ENCODE measurements at places on chromosomes 1 and 21.
A peak's percentile ranks its signal among the peaks of the same experiment; 100 is the strongest.

- no peak for DNase-seq
Observed at GRCh38 chr21:35197191-35197590, 148.1 kb upstream of the RUNX1 start.

GRCh38 chr1:50812346-50812745 lies 147.7 kb downstream of the FAF1 start:
- DNase-seq = no peak

GRCh38 chr1:66206563-66207144 lies 327.3 kb upstream of the SGIP1 start:
- DNase-seq = no peak

DNA sequence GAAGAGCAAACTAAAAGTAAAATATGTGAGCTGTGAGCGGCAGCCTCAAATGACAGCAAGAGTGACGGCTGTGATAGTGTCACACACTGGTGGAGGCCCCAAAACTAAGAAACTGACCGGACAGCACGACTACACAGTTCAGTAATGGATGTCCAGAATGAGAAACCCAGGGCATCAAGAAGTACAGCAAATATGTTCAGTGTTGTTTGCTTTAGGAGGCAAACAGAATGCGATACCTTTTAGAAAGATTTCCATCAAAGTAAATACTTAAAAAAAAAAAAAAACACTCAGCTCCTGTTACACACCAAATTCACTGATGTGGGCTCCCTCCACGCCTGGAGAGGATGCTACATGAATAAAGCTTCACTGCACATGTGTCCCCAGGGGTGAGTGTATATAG lies 1.1 kb upstream of the PKP1 start:
- DNase-seq = no peak

GRCh38 chr1:26749458-26749857 lies 38.3 kb upstream of the PIGV start:
- no peak for DNase-seq

GRCh38 chr1:12617901-12618660 lies at the start of gene DHRS3:
Gene DHRS3 (minus strand): TSS chr1:12618210. CDS start chr1:12617348, 862 bp downstream.
- DNase-seq = no peak

GRCh38 chr1:245412306-245412705 lies 257.5 kb downstream of the KIF26B start:
- DNase-seq = no peak

DNA sequence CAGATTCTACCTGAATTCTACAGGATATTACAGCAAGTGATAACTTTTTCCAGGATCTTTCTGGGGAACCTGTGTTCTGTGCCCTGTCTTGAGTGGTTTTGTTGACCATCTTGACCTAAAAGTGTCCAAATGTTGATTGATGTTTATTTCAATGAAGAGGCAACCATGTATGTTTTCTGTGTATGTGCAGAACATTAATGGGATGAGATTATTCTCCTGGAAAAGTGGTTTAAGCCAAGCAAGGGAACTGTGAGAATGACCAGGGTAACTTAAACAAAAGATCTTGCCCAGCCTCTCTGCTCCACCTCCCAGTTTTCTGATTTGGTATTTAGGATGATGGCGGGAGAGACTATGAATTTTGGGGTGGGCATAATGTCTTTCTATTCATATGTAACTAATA lies 1.0 kb upstream of the SAMD13 start:
- no peak for DNase-seq

- no peak for DNase-seq
Observed at GRCh38 chr1:86052948-86053698, 103.4 kb downstream of the COL24A1 start.

- no peak for DNase-seq
Observed at GRCh38 chr21:45856442-45856841, 125.1 kb upstream of the COL6A1 start.

DNA sequence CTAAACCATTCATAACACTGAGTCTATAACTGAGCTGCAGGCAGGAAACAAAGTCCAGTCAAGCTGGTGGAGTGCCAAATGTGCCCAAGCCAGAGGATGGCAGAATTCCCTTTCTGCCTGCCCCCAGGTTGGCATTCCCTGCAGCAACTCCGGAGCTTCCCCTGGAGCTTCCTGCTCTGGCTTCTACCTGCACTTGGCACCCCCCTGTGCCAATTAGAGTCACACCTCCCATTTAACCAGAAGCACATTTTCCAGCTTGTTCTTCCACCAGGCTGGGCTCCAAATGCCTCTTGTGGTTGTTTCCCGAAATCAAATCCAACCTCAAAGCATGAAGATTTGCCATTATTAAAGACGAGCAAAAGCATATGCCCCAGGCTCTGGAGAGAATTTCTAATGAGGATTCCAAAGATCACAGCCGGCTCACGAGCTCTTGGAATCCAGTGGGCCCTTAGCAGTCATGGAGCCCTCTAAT lies 294.5 kb downstream of the RRAGC start:
- DNase-seq = no peak

GRCh38 chr1:7857000-7857399 lies 4.1 kb upstream of the UTS2 start:
- DNase-seq = no peak

DNA sequence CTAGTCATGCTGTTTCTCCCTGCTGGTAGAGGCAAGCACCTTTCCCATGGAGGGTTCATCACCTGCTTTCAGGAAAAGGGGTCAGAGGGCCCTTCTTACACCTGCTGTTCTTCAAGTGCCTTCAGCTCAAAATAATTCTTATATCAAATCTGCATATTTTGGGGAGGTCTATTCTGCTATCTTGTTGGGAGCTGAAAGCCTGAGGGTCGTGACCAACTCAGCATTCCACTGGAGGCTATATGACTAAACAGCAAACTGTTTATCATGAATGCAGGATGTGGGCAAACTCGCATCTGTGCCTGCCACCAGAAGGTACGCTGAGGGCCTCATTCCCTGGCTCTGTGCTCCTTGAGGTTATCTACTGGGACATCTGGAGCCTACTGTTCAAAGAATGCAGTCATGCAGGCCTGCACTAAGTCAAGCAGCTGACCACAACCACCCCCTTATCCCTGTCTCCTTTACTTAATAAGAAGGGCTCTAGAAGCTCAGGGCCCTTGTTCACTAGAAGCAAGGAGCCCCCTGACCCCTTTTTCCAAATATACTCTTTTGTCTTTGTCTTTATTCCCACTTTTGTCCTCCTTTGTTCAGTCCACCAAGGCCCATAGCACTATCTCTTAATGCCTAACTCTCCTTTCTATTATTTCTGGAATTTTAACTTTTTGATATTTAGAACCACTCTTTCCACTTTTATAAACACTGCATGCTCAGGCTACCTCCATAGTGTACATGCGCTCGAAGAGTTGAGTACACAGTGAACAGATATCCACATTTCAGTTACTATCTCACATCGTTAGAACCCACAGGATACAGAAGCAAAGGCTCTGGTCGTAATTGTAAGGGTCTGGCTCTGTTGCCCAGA lies 4.5 kb upstream of the TRIM17 start:
- no peak for DNase-seq

- DNase-seq = peak; percentile 51
Observed at GRCh38 chr1:222970040-222970439, 155.2 kb downstream of the DISP1 start.

DNA sequence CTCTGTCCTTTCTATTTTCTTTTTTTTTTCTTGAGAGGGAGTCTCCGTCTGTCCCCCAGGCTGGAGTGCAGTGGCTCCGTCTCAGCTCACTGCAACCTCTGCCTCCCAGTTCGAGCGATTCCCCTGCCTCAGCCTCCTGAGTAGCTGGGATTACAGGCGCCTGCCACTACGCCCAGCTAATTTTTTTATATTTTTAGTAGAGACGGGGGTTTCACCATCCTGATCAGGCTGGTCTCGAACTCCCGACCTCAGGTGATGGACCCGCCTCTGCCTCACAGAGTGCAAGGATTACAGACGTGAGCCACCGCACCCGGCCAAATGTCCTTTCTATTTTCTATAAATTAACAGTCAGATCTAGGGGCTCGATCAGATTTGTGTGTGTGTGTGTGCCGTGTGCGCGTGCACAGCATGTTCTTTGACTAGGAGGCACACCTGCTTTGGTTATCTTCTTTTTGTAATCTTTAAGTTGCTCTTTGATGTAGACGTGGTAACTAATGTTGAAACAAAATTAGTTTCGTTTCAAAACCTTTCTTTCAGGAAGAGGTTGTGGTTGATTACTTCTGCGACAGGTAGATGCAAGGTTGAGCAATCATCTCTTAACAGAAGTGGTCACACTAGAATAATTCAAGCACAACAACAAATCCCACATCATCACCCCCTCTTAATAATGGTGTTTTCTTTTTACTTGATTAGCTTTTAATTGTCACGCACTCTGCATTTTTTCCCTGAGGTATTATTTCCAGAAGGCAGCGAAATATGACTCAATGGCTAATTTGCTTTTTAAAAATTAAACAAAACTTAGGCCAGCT lies 779 bp upstream of the DEGS1 start:
- DNase-seq = no peak

- DNase-seq = no peak
Observed at GRCh38 chr1:233025567-233025966, 75.2 kb downstream of the NTPCR start.

- no peak for DNase-seq
Observed at GRCh38 chr1:152886758-152887409, 8.8 kb downstream of the SMCP start.

DNA sequence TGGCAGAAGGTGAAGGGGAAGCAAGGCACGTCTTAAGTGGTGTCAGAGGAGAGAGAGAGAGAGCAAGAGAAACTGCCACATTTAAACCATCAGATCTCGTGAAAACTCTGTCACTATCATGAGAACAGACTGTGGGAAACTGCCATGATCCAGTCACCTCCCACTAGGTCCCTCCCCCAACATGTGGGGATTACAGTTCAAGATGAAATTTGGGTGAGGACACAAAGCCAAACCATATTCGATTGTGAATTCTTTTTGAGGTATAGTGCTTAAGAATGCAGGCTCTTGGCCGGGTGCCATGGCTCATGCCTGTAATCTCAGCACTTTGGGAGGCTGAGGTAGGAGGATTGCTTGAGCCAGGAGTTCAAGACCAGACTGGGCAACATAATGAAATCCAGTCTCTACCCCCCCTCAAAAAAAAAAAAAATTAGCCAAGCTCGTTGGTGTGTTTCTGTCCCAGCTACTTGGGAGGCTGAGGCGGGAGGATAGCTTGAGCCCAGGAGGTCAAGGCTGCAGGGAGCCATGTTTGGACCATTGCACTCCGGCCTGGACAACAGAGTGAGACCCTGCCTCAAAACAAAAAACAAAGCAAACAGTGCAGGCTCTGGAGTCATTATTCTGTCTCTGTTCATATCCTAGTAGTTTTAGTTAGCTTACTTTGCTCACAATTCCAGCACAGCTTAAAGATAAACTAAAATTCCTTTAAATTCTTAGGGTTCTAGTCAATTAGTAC lies 6.0 kb downstream of the ZCCHC17 start:
- no peak for DNase-seq

DNA sequence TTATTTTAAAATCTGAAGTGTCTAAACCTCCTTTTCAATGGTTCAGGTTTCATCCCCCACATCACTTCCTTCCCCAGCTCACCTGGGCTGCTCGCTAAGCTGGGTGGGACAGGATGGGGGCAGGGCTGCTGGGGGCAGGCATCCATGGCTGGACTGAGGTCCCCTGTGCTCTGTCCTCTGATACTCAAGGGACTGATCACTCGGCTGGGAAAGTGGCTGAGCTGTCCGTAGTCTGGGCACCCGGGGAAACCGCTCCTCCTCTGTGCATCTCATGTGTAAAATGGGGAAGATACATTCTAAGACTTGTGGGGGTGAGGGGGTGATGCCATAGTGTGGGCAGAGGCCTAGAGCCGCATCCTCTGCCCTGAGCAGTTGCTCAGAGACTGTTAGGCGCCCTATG lies 411.2 kb downstream of the MATN1 start:
- DNase-seq = no peak

DNA sequence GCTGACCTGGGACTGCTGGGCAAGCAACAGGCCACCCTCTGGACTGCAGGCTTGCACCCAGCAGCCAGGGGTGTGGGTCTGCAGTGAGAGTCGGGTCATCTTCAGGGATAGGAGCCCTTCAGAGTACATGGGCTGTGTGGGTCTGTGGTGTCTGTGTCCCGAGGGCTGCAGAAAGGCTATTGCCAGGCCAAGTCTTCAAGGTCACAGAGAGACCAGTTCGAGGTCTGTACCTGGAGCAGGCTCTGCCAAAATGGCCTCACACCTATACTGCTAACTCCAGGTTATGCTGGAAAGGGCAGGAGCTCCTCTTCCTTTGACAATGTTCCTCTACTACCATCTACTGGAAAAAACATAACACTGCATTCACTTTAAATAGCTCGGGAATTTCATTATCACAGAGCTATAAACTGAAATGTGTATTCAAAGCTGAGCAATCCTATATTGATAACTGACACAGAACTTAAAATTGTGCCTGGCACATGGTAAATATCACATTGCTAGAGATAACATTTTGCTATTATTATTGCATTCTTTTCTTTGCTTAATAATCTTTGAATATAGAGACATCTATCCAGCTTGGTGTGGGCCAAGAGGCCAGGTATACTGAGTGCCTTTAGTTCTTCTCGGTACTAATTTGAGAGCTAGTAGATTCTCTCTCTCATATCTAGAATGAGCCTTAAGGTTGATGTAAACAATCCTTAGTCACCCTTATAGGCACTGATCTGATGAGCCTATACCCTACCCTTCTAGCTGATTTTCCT lies 6.9 kb upstream of the DNAH14 start:
- DNase-seq = peak; percentile 45

- no peak for DNase-seq
Observed at GRCh38 chr1:100649146-100649545, 70.4 kb upstream of the VCAM1 start.

GRCh38 chr1:148353461-148354283 lies 129.4 kb downstream of the PPIAL4G start:
- DNase-seq = no peak

DNA sequence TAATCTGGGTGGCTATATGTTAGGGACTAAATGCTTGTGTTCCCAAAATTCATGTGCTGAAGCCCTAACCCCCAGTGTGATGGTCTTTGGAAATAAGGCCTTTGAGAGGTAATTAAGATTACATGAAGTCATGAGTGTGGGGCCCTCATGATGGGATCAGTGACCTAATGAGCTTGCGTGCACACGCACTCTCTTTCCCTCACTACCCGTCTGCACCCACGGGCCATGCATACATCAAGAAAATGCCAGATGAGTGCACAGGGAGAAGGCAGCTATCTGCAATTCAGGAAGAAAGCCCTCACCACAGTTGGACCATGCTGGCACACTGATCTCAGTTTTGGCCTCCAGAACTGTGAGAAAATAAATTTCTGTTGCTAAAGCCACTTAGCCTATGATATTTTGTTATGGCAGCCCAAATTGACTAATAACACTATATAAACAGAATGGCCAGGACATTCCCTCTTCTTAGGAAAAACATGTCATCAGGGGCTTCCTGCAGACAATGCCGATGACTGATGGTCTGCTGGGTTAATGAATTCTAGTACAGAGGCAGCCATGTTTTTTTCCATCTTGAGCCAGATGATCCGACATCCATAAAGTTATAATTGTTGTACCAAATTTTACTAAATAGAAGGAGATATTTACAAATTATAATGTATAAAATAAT lies 18.1 kb upstream of the MYOG start:
- DNase-seq = no peak

GRCh38 chr1:95308276-95309030 lies 74.4 kb downstream of the RWDD3 start:
- no peak for DNase-seq

DNA sequence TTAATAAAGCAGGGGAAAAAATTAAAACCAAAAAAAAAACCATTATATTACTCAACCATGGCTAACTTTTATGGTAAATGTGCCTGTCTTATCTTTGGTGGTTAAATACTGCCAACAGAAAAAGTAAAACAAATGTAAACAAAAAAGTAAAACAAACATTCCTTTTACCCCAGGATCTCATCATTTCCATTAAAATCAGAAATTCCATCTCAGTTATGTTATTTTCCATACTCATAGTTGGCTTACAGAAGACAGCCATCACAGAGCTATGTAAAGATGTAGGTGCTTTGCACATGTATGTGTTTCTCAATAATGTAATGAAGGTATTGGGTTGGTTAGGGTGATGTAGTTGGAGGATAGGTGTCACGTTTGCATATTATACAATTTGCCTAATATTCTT lies 185.0 kb downstream of the KCNK2 start:
- DNase-seq = no peak

Measured in NCI-H2081 treated with DMSO at 0.1 percent for 48 hours (cell line).